ENCODE measurements at places on chromosomes 7 and 10.
A peak's percentile ranks its signal among the peaks of the same experiment; 100 is the strongest.

- no peak for DNase-seq
These were observed 20.6 kb downstream of the UBTD1 start for GRCh38 chr10:97519342-97519741.

DNA sequence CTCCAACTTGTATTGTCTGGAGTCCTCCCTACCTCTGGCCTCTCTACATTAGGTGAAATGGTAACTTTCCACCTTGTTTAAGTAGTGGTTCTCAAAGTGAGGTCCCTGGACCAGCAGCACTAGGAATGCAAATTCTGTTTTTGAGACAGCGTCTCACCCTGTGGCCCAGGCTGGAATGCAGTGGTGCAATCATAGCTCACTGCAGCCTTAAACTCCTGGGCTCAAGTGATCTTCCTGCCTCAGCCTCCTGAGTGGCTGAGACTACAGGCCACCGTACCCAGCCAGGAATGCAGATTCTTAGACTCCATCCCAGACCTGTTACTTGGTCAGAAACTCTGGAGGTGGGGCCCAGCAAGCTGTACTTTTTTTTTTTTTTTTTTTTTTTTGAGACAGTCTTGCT lies 6.8 kb upstream of the TBL2 start:
- DNase-seq, result no peak

DNA sequence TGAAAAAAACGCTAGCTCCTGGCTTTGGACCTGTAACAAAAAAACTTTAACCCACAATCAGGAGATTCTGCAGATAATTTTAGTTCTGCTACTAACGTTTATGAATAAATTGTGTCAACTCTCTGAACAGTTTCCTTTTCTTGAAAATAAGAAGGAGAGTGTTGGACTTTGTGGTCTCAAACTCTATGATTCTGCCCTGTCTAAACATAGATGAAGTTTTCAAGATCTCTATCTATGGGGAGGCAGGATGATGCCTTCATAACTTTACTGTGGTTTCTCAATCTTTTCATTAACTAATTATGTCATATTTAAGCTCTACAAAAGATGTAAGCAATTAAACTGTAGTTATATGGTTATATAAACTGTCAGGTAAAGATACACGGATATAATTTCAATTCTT lies 162.0 kb downstream of the REEP3 start:
- DNase-seq, result no peak

DNA sequence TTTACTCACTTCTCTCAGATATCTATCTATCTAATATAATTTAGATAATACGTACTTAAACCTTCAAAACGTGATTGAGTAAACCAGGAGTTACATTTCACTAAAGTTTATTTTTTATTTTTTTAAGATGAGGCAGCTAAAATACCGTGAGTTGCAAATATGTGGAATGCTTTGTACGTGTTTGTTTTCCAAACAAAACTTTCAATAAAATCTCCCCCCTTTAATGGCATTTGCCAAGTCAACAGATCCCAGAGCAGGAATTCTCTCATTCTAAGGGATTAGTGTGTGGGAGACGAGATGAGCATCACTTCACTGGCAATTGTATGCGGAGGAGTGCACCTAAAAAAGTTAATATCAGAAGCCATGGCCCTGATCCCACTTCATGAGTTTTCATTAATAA lies 53.7 kb upstream of the MAGI2 start:
- no peak for DNase-seq

- peak; percentile 85 for DNase-seq
These were observed 97.2 kb upstream of the DKK1 start for GRCh38 chr10:52216852-52217251.

- DNase-seq, result no peak
These were observed 82.4 kb downstream of the CREM start for GRCh38 chr10:35208949-35209613.

DNA sequence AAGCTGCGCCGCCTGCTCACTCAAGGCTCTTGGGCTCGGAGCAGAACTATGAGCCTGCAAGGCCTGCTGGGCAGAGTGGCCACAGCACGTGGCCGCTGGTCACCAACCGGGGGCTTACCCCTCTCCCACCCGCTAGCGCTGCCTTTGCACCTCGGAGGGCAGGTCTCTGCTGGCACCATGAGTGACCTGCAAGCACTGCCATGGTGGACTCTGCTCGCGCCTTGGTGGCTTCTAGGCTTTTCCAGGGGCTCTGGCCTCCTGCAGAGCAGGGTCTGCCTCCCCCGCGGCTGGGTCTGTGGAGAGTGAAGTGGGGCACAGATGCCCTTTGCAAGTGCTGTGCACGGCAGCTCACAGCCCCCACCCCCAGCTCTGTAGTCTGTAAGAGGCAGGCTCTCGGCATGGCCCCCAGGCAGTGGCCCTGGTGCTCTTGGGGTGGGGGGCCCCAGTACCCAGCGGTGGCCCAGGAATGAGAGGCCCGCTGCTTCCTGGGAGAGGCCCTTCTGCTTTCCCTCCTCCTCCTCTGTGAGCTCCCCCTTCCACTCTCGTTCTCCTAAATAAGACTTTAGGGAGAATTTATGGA lies 119.6 kb downstream of the INPP5A start:
- DNase-seq, result no peak

DNA sequence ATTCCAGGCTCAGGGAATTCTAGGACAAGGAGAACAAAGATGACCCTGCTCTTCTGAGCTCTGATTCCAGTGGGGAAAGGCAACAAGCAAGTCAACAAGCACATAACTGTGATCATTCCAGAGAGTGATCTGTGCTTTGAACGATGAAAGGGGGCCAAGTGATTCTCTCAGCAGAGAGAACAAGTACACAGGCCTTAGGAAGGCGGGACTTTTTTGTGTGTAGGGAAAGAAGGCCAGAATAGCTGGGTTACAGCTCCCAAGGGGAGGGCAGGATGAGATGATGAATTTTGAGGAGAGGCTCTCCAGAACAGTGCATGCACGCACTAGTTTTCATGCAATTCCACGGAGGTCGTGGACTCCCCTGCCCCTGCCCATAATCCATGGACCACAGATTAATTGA lies 565.2 kb downstream of the SDK1 start:
- no peak for DNase-seq

GRCh38 chr10:63940277-63940922 lies 419.2 kb downstream of the REEP3 start:
- DNase-seq, result no peak

DNA sequence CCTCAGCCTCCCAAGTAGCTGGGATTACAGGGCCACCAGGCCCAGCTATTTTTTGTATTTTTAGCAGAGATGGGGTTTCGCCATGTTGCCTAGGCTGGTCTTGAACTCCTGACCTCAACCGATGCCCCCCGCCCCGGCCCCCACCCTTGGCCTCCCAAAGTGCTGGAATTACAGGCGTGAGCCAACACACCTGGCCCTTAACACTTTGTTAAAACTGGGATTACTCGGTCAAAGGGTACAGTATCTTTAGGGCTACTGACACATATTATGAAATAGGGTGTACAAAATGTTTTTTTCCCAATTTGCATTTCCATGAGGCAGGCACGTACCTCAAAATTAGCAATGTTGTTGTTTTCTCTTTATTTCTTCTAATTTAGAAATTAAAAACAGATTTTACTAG lies 11.5 kb downstream of the NUDT5 start:
- no peak for DNase-seq

- no peak for DNase-seq
These were observed 7.5 kb downstream of the RABGEF1 start for GRCh38 chr7:66747881-66748511.

GRCh38 chr7:37541810-37542443 lies 93.3 kb upstream of the ELMO1 start:
- DNase-seq, result no peak

- DNase-seq, result no peak
These were observed 13.9 kb upstream of the ANTXRL start for GRCh38 chr10:46272863-46273415.

DNA sequence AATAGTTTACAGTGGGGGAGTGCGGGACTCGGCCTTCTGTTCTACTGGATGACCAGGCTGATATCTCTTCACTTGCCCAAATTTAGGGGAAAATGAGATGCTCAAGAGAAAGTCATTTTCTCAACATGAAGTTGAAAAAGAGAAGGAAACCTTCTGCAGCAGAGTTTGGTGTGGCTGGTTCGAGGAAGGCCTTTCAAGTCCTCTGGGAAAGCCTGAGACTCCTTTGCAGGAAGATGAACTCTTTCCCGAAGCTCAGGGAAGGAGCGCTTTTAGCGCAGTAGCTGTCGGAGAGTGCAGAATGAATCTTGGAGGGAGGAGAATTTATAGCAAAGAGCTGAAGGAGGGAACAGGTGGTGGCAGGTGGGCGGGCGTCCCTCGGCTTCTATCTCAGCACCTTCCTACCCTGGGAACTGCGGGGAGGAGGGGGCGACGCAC lies at the start of gene ATOH7:
Gene ATOH7, minus strand, starts transcription at position 297 of the 435 bp plus-strand sequence. CDS start 436 bp downstream, outside the sequence.
- DNase-seq, result no peak

DNA sequence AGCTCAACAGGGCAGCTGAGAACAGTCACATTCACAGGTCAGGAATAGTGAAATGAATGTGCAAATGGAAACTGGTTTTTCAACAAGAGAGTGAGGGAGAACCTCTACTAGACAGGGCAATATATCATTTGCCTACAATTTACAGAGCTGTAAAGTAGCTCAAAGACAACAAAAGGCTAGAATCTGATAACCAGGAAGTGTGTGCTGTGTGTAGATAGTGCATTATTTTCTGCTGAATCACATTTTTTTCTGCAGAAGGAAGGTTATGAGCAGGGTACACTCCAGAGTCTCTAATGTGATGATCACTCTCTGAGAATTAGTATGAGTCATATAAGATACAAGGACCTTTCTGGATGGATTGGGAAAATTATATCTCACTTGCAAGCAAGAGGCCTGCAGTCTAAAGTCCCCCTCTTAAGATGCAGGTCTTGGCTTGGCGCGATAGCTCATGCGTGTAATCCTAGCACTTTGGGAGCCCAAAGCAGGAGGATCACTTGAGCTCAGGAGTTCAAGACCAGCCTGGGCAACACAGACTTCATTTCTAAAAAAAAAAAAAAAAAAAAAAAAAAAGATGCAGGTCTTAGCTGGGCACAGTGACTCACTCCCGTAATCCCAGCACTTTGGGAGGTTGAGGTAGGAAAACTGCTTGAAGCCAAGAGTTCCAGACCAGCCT lies 59.9 kb upstream of the COBL start:
- no peak for DNase-seq

DNA sequence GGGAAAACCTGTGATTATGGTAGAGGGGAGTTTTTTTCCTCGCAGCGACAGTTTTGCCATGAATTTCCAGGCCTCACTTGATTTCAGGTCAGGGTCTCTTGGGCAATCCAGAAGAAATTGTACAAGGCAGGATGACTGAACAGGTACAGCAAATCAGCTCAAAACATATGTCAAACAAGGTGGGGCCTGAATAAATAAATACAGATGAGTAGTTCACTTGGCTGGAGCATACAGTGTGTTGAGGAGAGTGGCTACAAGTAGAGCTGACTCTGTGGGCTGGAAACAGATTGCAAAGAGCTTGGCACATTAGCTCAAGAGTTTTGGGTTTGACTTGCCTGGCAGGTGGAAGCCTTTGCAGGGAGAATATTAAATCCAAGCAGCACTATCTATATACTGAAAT lies 15.0 kb downstream of the GIMAP8 start:
- DNase-seq, result no peak

DNA sequence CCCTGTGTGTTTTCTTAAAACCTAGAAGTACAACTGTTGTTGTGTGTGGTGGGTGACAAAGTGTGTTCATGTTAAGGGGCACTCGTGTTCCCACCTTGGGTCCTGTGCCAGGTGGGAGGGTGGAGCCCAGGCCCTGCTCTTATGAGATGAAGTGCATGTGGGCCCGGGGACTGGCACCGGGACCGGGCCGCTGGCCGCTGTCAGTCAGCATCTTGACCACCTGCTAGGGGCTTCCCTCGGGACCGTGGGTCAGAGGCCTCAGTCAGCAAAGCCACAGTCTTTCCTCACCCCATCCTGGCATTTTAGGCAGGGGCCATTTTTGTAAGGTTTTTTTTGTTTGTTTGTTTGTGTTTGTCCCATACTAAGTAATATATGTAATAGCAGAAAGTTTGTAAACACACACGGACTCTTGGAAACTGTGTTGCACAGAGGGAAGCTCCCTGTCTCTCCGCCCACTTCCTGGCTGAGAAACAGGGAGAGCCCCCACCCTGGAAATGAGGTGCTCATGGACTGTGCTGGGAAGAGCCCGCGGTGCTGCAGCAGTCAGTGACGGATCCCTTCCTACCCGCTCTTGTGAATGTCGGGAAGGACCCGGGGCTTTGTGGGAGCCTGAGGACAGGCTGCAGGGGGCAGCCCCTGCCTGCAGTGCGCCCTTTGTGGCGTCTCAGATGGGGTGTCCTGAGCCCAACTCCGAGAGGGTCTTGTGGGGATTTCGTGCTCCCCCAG lies 13.4 kb downstream of the AGAP3 start:
- no peak for DNase-seq

GRCh38 chr7:55075464-55076021 lies 56.7 kb downstream of the EGFR start:
- no peak for DNase-seq

DNA sequence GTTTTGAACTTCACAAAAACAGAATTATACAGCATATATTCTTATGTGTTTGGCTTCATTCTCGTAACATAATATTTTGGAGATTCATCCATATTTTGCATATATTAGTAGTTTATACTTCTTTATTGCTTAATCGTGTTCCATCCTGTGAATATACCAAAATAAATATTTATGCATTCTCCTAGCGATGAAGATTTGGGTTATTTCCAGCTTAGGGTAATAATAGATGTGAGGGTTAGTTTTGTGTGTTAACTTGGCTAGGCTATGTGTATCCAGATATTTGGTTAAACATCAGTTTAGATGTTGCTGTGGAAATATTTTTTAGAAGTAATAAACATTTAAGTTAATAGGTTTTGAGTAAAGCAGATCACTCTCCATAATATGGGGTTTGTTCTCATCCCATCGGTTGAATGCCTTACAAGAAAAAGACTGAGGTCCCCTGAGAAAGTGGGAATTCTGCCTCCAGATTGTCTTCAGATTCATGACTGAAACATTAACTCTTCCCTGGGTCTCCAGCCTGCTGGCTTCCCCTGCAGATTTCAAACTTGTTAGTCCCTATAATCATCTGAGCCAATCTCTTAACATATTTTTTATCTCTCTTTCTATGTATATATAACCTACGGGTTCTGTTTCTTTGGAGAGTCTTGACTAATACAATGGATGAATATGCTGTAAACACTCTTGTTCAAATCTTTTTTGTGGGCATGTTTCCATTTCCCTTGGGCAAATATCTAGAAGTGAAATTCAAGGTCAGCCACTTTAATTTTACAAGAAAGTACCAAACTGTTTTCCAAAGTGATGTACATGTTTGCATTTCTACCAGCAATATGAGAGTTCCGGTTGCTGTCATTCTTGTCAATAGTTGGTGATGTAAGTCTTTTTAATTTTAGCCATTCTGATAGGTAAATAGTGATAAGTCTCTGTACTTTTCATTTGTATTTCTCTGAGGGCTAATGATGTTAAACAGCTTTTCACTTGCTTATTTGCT lies 48.7 kb downstream of the PDK4 start:
- DNase-seq, result no peak

DNA sequence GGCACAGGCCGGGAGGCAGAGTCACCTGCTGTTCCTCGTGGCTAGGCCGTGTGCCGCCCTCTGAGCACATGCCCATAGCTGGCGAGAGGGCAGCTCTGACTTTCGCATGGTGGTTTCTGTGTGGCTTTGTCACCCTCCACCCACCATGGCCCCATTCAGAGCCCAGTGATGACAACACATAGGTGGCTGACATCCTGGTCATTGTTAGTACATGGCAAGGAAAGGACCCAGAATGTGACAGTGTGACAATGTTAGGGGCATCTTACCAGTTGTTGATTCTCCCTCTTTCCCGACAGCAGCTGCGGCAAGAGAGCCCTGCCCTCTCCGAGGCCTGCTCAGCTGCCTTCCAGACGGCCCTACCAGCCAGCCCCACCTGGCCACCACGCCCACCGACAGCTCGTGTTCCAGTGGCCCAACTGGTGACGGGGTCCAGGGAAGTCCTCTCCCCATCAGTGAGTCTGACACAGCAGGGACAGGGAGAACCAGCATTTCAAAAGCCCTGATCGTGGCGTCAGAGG lies 52.2 kb downstream of the ZNF467 start:
- no peak for DNase-seq
